ENCODE measurements at places on chromosomes 11 and 22.

- DNase-seq: no peak
Observed at GRCh38 chr11:83355391-83355790, 69.2 kb upstream of the CCDC90B start.

GRCh38 chr11:65069217-65069616 is 10.9 kb upstream of the NAALADL1 start:
- DNase-seq: no peak

DNA sequence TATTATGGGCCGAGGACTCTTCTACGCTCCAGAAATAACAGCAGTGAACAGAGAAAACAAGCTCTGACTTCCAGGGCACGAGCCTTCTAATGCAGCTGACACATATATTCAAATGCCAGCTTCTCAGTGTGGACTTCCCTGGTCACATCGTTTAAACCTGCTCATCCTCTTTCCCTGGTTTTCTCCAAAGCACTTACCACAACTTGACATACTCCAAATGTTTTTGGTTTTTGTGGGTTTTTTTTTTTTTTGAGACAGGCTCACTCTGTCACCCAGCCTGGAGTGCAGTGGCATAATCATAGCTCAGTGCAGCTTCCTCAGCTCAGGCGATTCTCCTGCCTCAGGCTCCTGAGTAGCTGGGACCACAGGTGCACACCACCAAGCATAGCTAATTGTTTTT is 105.5 kb downstream of the MICAL3 start:
- DNase-seq: no peak

- DNase-seq: no peak
Observed at GRCh38 chr11:72313912-72314598, 70.1 kb upstream of the PHOX2A start.

- DNase-seq: no peak
Observed at GRCh38 chr22:17971711-17972110, 52.6 kb downstream of the MICAL3 start.

DNA sequence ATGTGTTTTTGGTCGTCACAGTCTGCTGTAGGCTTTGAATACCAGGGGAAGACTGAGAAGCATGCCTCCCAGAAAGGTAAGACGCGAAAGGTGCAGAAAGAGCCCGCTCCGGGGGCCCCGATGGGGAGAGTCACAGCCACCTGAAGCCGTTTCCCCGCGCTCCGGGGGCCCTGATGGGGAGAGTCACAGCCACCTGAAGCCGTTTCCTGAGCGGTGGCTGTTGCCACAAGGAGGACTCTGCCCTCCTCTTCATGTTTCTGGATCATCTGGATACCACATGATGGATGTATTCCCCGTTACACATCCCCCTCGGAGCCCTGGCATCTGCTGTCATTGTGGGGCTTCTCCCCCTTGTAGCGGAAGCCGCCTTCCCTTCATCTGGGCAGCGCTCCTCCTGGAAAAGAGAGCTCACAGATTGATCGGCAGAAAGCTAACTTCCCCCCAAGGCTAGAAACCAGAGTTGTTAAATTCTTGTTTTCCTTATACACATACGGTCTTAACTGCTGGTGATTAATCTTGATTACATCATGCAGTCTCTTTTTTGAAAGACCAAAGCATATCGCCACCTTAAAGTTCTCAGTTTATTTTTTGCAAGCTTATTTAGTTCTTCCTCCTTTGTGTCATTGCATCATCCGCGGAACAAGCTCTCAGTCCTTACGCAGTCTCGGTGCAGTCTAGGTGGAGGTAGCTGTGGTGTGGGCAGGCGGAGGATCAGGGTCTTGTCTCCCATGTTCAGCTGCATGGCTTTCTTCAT is 17.5 kb downstream of the CTTN start:
- DNase-seq: no peak

DNA sequence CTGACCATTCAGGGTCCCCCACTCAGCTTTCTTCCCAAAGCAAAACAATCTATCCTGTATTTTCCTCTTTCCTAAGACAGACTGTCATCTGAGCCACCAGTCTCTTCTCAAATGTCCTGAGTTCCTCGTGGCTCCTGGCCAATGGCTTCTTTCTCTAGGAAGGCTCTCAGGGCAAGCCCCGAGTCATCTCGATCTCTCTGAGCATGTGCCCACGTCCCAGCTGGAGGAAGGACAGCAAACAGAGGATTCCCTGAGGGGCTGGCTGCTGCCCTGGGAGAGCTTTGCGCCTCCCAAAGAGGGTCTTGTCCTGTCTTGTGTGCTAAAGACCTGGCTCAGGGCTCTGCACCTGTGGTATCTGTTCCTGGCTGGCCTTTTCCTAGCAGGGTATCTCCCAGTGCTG is 8.3 kb downstream of the SLC37A2 start:
- DNase-seq: no peak

DNA sequence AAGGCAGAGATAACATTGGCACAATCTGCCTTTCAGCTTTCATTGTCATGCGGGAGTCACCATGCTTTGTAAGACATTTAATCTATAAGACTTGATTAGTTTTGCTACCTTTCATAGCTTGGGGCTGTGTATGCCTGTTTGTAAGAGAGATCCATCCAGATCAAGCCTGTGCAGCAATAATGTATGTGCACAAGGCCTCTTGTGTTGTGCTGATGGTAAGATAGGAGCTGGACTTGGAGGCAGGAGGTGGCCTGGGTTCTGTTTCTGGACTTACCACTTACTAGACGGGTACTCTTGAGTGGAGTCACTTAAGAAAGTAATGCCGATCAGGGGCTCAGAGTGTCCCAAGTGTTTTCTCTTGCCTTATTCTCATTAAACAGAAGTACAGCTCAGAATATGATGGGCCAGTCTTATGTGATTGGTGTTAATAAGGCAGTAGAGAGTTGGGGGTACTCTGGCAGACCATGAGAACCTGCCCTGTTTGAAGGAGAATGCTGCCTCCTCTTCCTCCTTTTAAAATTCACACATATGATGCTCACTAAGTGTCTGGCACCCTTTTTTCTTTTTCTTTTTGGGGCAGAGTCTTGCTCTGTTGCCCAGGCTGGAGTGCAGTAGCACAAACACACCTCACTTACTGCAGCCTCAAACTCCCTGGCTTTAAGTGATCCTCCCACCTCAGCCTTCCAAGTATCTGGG is 30.9 kb downstream of the PTPRJ start:
- DNase-seq: no peak

DNA sequence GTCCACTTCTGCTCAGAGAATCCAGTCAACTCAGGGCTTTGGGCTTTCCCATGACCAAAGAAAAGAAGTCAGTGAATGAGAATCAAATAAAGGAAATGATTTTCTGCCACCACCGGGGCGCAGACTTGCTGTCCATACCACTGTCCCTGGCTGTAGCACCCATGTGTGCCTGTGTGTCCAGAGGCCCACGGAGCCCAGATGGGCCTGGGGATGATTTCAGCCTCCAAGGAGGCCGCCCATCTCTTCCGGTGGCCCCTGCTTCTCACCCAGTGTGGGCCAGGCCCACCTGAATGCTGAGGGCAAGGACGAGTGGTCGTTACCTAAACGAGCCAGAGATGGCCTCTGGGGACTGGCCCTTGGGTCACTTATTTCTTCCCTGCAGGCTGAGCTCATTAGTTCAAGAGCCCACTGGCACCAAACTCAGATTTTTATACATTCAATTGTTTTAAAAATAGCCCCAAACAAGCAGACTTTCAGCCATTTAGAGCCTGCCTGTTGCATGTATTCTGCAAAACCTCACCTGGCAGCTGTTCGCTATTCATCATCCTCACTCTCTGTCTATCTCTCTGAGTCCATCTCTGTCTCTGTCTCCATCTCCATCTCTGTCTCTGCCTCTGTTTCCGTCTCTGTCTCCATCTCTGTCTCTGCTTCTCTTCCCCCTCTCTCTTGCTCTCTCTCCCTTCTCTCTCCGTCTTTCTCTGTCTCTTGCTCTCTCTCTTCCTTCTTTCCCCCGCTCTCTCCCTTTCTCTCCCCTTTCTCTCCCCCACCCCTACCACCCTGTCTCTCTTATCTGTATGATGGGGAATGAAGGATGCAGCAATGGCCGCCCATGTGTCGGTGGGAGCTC is 24.2 kb downstream of the KRTAP5-5 start:
- DNase-seq: no peak

- no peak for DNase-seq
Observed at GRCh38 chr11:18590571-18590970, 2.0 kb upstream of the UEVLD start.

GRCh38 chr11:88979641-88980040 is 86.1 kb downstream of the GRM5 start:
- DNase-seq: no peak

DNA sequence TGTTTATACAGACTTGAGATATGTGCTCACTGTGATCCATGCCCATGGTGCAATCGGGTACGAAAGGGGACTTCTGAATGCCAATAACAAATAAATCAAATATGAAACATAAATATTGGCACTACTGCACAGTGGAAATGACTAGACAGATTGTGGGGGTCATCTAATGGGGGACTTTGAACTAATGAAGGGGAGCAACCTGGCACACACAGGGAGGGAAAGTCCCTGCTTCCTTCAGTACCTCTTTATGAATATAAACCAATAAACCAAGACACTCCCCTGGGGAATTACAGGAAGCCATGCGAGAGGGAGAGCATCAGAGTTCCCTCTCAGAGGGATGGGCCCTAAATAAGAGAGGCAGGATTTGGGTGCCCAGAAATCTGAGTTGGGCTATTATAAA is 21.1 kb downstream of the MIF start:
- no peak for DNase-seq

DNA sequence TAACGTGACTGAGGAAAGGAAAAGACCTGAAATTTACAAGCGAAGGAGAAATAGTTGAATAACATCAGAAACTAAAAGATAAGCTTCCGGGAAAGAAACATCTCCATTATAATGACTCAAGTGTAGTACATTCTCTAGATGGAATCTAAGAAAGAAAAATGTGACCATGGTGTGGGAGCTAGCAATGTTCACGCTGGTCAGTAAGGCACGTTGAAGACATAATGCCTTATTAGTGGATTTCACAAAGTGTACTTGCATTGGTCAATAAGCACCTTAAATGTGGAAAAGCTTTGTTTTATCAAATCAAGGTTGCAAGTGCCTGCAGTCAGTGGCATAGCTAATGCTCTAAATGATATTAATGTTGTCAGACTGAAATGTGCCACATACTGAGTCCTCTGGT is 2.8 kb upstream of the LARGE1 start:
- DNase-seq: no peak

DNA sequence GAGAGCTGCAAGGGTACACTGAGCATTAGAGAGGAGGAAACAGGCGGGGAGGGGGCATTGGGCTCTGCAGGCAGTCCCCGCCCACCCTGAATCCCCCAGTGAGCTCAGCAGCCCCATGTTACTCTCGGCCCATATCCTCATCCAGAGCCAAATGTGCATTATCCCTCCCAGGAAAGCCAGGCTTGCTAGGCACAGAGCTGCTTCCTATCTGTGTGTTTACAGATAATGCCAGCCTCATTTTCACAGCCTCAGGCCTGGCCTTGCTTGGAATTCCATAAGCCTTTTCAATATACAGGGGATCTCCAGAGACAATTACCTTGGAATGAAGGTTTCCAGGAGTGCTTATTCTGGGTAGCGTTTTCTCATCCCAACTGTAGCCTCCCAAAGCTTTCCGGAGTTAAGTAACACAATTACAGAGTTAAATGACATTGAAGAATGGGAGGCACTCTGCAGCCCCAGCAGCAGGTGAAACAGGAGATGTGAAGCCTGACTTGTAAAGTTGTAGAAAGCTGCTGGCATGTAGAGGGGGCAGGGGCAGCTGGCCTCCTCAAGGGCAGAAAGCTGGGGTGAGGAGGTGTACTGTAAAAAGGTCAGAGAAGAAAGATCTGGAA is 91.5 kb upstream of the TBCEL start:
- no peak for DNase-seq

DNA sequence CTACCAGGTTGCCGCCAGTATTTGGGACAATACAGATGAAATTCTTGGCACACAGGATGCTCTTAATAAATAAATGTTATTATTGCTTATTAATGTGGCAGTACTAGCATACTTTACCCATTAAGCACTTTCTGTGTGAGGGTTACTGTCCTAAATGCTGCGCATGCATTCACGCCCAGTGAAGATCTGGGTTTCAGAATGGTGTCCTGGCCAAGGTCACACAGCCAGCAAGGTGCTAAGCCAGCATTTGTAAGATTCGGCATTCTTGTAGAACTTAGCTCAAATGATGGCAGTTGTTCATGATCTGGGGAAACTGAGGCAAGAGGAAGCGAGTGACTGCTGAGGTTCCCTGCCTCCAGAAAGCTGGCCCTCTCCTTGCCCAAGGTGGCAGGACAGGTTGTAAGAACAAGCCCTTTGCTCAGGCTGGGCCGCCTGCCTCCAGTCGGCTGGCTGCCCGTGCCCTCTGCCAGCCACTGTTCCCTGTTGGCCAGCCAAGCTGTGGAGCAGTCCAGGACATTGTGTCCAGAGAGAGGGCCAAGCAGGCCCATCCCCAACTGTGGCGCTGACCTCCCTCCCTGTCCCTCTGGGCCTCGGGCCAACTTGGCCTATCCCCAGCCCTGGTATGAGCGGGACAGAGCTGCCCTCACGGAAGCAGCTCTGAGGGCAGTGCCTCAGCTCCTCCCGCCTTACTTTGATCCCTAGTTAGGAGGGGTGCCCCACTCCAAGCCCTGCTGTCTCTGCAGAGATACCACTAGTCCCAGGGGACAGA is 28.8 kb downstream of the TOB2 start:
- no peak for DNase-seq

GRCh38 chr11:133343951-133344350 is 188.3 kb downstream of the OPCML start:
- no peak for DNase-seq

DNA sequence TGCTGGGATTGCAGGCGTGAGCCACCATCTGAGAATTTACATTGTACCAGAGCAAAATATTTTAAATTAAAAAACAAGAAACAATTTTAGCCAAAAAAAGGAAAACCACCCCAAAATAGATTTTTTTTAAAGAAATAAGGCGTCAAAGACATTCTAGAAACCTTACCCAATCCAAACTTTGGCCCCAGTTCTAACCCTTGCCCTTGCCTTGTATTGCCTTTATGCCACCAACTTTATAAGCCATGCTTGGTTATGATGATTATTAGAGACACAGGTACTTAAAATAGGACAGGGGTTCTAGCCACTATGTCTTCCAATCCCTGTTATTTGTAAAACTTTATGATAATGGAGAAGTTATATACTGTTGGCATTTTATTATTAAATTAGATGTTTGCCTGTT is 11.8 kb downstream of the C11orf54 start:
- no peak for DNase-seq

- no peak for DNase-seq
Observed at GRCh38 chr11:78735711-78736110, 161.0 kb upstream of the NARS2 start.

DNA sequence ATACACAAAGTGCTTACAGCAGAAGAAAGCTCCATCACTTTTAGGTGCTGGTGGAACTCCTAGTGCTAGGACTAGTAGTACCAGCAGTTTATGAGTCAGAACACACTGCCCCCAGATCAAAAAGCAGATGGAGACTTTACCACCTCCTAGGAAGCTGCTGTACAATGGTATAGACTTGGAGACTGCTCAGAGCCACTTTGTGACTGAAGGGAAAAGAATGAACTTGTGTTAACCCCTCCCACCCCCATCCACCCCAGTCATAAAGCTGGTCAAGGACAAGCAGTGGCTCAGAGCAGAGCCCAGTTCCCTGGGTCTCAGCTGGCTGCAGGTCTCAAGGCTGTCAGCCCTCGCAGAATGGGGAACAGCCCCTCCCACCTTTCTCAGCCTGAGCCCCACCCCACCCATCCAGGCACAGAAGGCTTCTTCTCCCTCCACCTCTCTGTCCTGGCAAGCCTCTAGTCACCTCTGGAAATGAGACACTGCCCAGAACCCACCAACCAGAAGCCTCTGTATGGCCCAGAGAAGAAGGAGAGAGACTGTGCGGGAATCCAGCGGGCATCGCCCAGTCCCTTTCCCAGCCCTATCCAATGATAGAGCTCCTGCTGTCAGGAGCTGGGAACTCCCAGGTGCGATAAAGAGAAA is 23.8 kb downstream of the PACSIN2 start:
- DNase-seq: no peak
